ENCODE measurements at places on chromosomes 13 and 19.
A peak's percentile ranks its signal among the peaks of the same experiment; 100 is the strongest.

- DNase-seq = no peak
Measured at GRCh38 chr13:33645591-33646554, 172.1 kb upstream of the RFC3 start.

- DNase-seq = no peak
Measured at GRCh38 chr19:49666120-49666444, 349 bp downstream of the BCL2L12 start.

DNA sequence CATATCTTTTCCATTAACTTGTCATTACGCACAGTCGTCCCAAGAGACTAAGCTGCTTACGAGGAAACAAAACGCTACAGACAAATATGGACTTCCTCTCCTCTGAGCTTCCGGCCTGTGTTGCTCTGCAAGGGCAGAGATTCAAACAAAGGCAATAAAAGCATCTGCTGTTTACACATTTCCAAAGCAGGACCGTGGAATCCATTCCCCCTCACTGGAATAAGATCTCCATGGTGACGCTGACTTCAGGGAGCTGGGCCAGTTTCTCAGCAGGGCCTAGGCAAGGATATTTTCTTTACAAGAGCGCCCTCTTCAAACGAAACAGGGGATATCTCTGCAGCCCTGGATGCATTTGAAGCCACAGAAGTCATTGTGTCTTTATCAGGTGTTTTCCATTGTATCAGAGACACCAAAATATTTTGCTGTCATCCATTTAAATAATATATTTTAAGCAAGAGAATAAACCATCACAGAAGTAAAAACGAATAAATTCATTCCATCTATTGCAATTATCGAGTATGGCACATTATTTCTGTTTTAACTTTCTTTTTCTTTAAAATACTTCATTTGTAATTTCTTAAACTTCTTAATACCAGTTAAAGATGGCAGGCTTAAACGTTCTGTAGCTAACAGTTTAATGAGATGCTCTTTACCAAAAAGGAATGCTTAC lies 177.5 kb downstream of the DCLK1 start:
- DNase-seq = no peak

DNA sequence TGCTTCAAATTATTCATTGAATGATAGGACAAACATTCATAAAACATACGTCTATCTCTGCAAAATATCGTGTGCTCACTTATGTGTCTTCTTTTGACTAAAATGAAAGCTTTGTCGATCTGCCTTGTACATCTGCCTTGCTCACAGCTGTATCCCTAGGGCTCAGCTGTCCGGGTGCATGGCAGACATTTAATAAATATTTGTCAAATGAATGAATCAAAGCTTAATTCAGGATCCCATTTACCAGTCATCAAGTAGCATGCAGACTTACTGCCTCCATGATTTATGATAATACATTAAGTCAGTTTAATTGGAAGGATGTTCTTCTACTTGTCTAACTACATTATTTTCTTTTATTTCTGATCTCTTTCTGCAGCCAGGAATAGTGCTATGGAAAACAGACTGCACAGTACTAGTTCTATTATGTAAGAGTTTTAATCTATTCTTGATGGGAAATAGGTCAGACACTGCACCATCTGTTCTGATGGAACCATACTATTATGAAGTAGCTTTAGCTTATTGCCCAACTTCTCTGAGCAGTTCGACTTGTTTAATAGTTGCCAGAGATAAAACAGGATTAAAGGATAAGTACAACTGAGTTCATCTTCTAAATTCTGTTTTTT lies 13.2 kb downstream of the SLC46A3 start:
- no peak for DNase-seq

GRCh38 chr19:6248844-6249243 lies 30.9 kb downstream of the MLLT1 start:
- DNase-seq = no peak

DNA sequence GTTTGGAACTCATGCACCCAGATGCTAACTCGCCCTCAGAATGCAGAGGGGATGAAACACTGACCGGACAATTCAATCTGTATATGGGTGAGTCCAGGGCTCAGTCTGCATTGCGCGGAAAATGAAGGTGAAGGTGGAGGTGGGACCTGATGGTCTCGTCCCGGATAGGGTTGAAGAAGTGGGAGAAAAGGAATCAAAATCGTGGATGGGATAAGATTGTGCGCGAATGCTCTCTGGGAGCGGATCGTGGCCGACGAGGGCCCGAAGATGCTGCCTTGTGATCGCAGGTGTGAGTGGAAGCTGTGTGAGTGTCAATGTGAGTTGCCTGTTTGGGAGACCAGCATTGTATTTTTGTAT lies 594 bp upstream of the ZNF850 start:
- DNase-seq = no peak

DNA sequence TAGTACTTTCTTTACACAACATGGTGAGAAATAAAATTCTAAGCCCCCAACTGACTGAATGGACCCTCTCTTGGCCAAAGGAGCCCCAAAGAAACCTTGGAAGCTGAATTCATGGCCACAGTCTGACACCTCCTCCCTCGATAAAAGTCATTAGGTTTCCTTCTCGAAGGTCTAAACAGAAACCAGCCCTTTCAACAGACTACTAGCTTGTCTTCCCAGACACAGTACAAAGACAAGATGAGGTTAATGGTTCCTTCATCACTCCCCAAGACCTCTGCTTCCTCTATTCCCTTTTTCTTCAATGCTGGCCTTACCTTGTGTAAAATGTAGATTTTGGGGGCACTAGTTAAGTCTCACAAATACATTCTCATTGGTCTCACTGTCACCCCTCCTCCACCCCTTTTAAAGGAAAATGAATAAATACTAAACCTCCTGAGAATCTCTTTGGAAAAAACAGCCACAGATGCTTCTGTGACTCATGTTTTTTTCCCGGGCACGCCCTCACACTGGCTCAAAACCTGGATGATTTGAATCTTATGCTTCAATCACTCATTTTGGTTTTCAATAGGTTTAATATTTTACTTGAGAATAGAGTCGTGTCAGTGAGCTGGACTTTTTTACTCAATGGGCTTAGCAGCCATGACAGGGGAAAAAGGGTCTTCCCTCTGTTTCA lies 65.8 kb upstream of the MED4 start:
- no peak for DNase-seq

DNA sequence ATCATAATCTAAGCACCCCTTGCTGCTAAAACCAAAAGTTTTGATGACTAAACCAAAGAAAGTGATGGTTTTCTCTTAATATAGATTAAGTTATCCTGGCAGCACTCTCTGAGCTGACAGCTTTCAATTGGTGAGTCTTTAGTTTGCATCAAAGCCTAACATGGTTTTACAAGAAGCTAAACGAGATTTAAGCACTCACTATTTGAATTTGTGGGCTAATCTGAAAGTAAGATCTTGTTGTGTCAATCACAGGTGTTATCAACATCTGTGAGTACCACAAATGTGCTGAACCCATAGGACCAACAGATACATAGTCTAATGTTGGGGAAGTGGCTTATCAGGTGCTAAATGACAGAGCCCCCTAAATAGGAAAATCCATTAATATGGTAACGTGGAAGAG lies 223.9 kb downstream of the LHFPL6 start:
- DNase-seq = no peak

DNA sequence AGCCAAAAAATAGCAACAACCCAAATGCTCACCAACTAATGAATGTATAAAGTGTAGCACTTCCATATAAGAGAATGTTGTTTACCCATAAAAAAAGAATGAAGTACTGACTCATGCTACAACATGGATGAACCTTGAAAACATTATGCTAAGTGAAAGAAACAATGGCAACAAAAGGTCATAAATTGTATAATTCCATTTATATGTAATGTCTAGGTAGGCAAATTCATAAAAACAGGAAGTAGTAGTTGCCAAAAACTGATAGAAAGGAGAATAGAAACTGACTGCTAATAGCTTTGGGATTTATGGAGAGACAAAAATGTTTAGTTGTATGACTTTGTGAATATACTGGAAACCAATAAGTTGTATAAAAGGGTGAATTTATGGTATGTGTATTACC lies 21.6 kb downstream of the MYCBP2 start:
- DNase-seq = peak; percentile 61

DNA sequence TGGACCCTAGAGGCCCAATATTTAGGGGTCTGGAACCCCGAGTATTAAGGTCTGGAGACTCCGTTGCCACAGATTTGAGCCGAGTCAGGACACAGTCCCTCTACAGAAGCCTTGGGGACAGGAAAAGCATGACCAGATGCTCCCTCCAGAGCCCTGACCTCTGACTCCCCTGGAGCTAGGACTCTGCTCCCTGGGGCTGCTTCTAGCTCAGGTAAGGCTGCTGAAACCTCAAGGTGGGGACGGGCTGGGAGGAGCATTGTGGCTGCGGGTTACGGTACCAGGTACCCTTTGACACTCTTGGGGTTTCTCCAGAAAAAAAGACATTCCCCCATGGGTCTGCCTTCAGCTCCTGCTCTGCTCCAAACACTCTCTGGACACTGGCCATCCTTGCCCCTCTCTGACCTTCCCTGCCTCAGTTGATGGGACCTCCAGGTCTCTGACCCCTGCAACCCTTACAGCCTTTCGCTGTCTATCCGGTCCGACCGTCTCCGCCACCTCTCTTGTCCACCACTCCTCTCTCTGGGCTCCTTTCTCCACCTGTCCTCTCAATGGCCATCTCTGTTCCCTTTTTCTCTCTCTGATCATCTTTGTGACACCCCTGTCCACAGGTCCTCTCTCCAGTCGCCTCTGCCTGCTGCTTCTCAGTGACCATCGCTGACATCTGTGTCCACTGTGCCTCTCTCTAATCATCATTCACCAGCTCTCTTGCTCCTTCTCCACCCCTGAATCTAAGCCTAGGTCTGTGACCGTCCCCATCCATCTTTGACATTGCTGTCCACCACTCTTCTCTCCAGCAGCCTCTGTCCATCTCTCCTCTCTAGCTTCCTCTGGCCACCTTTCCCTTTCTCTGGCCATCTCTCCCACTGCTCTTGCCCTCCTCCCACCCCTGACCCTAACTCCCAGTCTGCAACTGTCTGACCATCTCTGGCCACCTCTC lies 1.4 kb downstream of the LRFN3 start:
- DNase-seq = no peak

DNA sequence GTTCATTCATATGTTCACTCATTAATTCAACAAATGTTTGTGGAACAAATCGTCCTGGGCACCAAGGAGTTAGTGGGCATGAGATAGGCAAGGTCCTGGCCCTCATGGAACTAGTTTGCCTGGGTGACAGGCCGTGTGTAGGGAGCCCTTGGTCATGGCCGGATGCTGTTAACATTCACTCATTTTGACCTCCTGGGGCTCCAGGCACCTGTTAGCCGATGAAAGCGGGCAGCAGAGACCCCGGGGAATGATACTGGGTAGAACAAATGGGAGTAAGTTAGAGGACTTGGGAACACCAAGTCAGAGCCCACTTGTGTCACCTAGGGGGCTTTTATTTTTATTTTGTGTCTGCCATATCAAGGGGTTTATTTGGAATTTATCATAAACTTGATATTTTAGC lies 6.6 kb downstream of the MED25 start:
- DNase-seq = no peak

- no peak for DNase-seq
Measured at GRCh38 chr19:39969681-39970424, 1.1 kb upstream of the PSMC4 start.

DNA sequence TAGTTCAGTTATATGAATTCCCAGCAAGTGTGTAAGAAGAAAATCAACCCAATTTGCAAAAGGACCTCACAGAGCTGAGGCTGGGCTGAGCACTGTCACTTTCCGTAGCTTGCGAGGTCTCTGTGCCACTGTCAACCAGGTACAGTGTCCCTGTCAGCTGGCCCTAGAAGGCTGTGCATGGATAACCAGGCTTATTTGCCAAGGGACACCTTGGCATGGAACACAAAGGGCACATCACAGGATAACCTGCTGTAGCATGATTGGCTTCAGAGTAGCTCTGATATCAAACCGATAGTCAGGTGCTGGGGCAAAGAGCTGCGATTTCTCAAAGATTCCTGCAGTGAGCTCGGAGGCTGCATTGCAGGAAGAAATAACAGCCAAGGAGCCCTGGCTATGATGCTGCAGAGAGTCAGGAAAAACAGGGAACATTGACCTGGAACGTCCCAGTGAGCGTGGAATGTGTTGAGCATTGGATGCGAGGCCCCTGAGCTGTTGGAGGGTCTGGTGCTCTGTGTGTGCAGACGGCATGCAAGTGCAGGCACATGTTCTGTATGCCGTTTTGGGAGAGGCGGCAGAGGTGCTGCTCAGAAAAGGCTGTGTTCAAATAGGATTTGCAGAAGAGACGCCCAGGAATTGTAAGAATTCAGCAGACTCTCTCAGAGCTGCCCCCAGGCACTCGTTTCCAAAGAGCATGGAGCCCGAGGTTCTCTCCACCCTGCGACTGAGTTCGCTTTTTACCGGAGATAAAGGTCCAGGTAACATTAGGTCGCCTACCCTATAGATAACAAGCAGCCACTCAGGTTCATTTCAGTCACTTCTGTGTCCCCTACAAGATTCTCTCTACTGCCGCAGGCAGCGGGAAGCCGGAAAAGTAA lies 213.5 kb upstream of the IRS2 start:
- DNase-seq = no peak

- DNase-seq = no peak
Measured at GRCh38 chr13:111034811-111035210, 80.3 kb upstream of the ARHGEF7 start.

DNA sequence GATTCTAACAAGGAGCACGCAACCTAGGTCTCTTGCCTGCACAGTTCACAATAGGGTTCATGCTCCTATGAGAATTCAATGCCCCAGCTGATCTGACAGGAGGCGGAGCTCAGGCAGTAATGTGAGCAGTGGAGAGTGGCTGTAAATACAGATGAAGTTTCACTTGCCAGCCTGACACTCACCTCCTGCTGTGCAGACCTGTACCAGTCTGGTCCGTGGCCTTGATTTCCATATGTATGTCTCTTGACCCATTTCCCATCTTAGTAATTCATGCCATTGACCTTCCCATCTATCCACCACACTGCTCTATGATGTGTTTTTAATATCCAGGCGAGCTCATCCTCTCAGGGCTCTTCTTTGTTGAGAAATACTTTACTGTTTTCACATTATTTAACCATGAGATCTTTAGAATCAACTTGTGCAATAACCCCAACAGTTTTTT lies 95.2 kb downstream of the LRCH1 start:
- no peak for DNase-seq

DNA sequence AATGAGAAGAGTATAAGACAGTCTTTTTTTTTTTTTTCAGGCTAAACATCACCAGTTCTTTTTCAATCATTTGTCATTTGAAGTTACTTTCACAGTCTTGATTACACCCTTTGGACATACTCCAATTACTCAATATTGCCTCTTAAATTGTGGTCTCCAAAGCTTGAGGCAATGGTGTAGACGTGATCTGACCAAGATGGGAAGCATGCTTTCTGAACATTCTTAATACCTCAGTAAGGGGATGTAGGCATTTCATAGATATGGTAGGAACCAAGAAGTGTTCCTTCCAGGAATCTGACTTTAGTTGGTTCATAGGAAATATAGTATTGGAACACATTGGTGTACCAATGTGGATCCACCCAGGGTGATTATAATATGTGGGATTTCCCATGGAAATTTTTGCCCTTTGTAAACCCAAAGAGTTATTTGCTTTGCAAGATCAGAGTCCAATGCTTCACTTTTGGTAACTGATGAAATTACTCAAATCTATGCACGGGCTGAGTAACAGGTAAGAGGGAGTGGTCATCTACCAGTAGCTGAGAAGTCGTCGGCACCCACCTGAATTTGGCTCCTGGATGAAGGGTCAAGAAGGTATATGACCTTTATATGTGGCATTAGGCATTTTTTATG lies 62.2 kb downstream of the ERCC5 start:
- no peak for DNase-seq

GRCh38 chr13:37201081-37201480 lies 95.6 kb upstream of the CSNK1A1L start:
- DNase-seq = no peak

GRCh38 chr19:44789943-44790483 lies 12.3 kb downstream of the CBLC start:
- DNase-seq = no peak

Data from common myeloid progenitor, CD34-positive (primary cell).